ENCODE measurements at places on chromosomes 16 and 17.

DNA sequence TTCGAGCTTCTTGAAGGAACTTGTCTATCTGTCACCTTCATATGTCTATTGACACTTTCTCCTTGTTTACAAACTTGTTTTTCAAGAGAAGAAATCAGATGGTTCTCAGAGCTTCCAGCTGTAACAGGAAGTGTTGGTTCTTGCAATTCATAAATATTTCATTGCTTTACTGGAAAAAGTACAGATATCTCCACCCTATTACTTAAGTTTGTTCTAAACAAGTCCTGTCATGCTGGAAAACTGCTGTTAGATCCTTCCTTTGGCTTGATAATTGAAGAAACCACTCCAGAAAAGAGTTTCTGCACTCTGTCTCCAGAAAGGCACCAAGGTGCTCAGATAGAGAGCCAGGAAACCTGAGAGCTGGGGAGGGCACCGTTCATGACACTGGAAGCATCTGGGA, 181.6 kb downstream of the DNAH9 start:
- no peak for DNase-seq

GRCh38 chr17:2691069-2691871, 20.3 kb downstream of the CLUH start:
- no peak for DNase-seq

GRCh38 chr17:29563816-29564215, 3.0 kb downstream of the ABHD15 start:
- DNase-seq = no peak

- no peak for DNase-seq
These were observed 9.7 kb downstream of the HPR start for GRCh38 chr16:72072514-72073342.

- DNase-seq = no peak
These were observed 46.9 kb upstream of the SIAH1 start for GRCh38 chr16:48432136-48432535.

DNA sequence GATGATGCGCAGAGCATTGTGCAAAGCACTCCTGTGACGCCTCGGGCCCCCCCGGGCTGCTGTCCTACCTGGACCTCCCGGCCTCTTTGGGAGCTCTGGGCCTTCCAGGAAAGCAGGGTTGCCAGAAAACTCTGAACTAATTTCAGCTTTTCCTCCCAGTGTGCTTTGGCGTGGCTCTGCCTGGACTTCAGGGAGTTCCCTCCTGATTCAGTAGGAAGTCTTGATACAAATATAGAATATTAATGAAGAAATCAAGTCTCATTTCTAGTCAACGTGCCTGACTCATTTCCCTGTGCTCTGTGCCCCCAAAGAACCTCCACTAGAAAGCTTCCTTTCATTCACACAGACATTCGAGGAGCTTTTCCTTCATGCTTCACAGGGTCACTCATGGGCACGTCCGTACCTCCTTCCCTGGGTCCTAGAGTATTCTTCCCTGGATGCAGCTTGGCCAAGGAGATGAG, 84.0 kb upstream of the NOL11 start:
- no peak for DNase-seq

DNA sequence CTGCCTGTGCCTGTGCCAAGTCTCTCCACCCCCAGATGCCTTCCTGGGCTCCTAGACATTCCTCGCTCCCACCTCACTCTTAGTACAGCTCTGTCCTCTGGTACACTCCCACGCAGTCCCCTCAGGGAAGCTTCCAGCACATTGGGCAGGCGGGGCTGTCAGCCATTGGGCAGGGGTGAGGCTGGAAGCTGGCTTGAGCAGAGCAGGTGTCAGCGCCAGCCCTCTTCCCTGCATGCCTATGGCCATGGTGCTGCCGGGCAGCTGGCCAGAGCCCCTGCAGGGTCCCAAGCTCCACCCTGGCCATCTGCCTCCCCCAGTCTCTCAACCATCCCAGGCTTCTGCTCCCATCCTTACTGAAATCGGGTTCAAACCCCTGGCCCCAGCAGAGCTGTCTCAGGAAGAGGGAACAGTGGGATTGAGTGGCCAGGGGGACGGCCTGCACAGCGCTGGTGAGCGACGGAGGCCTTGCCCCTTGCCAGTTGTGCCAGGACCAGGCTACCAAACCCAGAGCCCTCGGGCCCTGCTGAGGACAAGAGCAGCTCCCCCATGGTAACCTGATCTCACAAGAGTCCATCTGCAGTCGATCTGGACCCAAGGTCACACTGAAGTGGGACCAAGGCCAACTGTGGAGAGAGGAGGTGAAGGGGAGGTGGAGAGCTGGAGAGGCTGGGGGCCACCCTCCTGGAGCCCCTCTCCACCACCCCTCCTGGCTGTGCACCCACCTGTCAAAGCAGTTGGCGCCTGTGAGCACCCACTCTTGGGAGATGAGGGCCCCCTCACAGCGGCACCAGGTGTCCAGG, 2.4 kb upstream of the B9D1 start:
- DNase-seq = no peak

- DNase-seq = no peak
These were observed 61.4 kb upstream of the PIRT start for GRCh38 chr17:10899281-10899680.

DNA sequence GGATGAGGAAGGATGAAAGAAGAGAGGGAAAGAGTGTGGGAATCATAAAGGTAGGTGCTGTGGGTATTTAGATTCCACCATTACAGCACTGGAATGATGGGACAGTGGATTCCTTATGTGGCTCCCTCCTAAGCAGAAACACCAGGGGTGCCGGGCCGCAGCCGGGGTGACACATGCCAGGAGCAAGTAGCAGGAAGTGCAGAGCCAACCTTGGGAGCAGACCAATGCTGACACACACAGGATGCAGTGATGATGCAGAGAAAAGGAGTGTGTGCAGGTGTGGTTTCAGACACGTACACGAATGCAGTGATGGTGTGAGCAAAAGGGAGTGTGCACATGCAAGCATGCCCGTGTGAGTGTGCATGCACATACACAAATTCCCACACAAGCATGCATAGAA, 338.0 kb downstream of the SLC39A11 start:
- no peak for DNase-seq

DNA sequence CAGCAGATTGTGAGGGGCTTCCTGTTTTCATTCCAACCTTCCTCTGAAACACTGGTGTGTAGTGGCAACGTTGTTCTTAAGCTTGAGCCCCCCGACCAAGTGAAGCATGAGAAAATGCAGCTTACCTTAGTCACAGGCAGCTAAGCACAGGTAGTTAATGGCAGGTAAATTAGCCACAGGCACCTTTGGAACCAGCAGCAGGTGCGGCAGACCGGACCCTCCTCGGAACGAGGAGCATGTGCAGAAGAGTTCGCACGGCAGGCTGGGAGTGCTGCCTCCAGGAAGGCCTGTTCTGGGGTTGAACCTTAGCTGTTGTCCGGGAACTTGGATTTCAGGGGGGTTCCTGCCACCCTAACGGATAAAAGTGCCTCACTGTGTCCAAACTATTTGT, 7.2 kb upstream of the IRF8 start:
- no peak for DNase-seq

DNA sequence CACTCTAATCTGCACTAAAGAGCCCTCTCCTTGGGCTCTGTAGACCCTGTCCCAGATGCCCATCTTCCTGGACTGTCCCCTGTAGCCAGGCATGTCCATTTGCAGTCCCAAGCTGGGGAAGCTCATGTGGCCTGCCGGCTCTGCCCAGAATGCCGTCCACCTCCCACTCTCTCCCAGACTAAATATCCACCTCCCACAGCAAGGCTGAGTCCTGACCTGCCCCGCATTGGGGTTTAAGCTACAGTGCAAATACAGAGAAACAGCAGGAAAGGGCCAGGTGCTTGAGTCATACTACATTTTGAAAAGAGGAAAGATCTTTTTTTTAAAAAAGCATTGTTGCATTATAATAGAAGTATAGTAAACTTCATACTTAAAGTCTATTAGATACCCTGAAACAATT, 3.0 kb downstream of the ST6GALNAC2 start:
- DNase-seq = no peak

DNA sequence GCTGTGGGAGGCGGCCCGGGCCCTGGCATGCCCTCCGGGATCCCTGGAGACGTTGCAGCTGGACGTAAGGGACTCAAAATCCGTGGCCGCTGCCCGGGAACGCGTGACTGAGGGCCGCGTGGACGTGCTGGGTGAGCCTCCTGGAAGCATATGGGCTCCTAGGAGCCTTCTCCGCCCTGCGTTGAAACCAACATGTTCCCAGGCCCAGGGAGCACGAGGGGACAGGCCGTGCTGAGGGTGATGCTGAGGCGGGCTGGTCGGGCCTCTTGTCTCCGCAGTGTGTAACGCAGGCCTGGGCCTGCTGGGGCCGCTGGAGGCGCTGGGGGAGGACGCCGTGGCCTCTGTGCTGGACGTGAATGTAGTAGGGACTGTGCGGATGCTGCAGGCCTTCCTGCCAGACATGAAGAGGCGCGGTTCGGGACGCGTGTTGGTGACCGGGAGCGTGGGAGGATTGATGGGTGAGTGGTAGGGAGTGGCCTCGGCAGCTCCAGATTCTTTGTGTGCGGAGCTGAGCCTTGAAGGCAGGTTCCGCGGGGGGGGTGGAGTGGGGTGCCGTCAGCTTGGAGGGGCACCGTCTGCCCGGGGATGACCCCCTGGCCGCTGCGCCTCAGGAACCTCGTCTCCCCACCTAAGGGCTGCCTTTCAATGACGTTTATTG, 567 bp downstream of the HSD17B1 start:
- DNase-seq = no peak

DNA sequence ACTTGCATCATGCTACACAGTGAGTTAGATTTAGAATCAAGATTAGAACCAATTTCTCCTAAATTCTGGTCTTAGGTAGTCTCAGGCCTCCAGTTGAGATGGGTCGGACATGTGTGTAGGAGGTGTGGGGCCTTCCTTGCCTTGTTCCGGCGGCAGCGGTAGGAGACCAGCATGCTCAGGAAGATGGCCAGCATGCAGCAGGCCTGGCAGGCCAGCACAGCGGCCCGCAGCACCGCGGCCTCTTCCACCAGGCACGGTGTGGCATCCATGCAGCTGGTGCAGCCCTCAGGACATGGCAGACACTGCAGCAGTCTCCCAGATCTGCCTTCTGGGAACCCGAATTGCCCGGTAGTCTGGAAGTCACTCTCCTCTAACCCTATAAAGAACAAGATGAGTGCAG, 6.9 kb downstream of the GPR179 start:
- no peak for DNase-seq

Measured in stimulated activated CD8-positive, alpha-beta memory T cell treated with anti-CD3 and anti-CD28 coated beads, Interleukin-7, amount 100 ng/mL, for 1 hour (primary cell).